ENCODE measurements at places on chromosomes 12 and 14. TPM values are rescaled to one million over a fixed set of nuclear protein-coding genes. Genes with fewer than 3 reads are reported as not detected.

- DNase-seq, result no peak
Observed at GRCh38 chr12:11861864-11862600, 208.7 kb upstream of the BCL2L14 start.

GRCh38 chr12:132904718-132905328, 17.4 kb upstream of the CHFR start:
- DNase-seq, result no peak

NTS gene
- not detected for total RNA-seq

GRCh38 chr12:23950775-23951451, 1.4 kb upstream of the SOX5 start:
- DNase-seq, result no peak

DNA sequence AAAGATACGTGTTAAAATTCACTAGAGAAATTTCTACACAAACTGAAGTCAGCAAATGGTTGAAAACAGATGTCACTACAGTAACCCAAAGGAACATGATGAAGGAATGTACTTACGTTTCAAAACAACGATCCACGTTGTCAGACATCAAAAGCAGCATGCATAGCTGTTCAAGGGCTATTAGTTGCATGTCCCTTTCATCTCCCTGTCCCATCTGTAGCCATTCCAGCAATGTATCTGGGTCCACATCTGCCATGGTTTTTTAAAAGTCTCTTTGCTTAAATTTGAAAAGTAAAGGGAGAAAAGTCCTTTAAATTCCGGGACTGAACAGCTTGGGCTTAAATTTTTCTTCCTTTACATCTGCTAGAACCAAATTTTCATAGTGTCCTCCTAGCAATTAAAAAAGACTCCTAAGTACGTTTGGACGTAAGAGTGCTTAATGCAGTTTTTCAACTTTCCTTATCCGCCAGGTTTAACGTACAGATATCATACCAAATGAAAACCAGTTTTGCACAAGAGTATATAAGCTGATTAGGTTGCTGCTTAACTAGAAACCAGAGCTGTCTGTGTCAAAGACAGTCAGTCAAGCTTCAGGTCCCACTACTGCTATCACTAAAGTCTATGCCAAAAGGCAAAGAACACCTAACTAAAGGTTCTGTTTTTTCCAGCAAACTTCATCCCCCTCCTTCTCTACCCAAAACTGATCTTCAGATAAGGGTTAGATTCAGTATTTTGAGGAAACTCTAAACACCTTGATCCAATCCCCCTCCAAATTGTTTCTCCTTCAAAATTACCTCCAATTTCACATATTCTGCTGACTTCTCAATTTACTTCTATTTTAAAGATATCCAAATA, 1.7 kb downstream of the HECTD1 start:
- DNase-seq, result no peak

DNA sequence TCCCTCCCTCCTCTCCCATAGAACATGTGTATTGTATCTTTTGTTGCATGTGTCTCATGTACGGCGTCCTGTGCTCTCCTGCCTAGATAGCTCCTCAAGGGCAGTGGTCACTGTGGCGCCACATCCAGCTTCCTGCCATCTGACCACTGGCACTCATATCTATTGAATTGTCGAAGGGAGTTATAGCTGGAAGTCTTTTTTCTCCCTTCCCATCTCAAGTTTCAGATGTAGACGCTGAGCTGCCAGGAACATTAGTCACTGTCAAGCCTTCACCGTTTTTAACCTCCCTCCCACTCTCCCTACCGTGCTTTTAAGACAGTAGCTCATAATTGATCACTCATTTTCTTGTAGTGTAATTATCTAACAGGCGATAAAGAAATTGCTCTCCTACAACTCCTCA, 33.0 kb downstream of the MTHFD1 start:
- DNase-seq, result no peak

HOXC13 gene
- total RNA-seq, result 0.83 TPM

FGF23 gene
- total RNA-seq, result not detected

- no peak for DNase-seq
Observed at GRCh38 chr14:65940056-65940735, 527.7 kb downstream of the FUT8 start.

- DNase-seq, result no peak
Observed at GRCh38 chr14:71235875-71236274, 328.6 kb downstream of the PCNX1 start.

DNA sequence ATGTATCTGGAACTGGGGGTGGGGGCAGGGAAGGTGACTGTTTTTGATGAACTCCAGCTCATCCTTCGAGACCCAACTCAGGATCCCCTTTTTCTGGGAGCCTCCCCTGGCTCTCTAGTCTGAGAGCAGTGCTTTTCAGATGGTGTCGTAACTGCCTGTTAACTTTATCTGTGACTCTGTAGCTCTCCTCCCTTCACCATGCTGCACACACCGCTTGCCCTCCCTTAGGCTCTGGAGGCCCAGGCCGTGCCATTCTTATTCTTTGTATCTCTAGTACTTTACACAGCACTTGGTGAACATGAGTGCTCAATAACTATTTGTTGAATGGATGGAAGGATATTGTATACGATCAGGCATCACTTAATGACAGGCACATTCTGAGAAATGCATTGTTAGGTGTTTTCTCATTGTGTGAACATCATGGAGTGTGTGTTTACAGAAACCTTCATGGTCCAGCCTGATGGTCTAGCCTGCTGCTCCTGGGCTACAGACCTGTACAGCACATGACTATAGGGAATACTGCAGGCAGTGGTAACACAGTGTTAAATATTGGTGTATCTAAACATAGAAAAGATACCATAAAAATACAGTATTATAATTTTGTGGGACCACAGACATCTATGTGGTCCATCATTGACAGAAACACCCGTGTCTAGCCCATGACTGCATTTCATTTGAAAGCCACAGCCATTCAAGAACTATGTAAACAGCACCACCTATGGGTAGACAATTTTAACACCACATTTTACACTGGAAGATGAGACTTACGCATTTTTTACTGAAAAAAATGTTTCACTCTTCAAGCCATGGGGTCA, 91.8 kb downstream of the EML1 start:
- DNase-seq, result no peak

GRCh38 chr14:98826618-98827017, 445.4 kb downstream of the BCL11B start:
- no peak for DNase-seq

GRCh38 chr12:23895792-23896218, 53.7 kb downstream of the SOX5 start:
- no peak for DNase-seq

DNA sequence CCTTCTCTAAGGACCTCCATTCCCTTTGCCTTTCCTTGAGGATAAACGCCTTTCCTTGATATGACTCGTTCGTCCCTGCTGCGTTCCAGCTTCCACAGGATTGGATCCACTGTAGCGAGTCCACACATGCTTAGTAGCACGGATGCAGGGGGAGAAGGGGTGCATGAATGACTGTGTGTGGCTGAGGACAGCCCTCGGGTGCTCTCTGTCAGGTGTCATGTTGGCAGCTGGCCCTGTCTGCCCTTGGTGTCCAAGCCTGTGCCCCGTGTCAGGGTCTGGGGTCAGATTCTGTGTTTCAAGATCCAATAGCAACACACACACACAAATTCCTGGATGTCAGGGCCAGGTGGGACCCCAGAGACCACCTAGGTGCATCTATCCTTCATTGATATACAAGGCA, 17.5 kb upstream of the KRT80 start:
- no peak for DNase-seq

DNA sequence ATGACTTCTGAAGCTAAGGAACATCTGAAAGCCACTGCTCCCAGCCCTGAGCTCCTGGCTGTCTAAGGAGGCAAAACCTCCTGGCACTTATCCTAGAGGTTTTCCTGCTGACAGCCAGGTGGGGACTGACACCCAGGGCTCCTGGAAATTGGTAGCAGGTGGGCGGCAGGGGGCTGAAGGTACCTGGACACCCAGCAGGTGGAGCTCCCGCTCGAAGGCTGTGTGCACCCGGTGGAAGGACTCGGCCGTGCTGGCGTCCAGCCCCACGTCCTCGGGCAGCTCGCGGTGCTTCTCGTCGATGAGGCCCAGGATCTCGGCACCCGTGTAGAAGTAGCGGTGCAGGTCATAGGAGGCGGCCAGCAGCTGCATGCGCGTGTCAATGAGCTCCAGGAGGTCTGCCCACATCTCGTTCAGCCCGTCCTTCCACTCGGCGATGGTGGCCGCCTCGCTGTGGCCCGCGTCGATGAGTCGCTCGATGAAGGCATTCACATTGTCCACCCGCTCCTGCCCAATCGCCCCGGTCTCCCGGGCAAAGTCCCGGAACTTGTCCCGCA, 68.2 kb downstream of the PLEKHG3 start:
- DNase-seq, result no peak

GPR84 gene
- total RNA-seq, result not detected

IL31 gene
- total RNA-seq, result not detected

MYL2 gene
- not detected for total RNA-seq

DNA sequence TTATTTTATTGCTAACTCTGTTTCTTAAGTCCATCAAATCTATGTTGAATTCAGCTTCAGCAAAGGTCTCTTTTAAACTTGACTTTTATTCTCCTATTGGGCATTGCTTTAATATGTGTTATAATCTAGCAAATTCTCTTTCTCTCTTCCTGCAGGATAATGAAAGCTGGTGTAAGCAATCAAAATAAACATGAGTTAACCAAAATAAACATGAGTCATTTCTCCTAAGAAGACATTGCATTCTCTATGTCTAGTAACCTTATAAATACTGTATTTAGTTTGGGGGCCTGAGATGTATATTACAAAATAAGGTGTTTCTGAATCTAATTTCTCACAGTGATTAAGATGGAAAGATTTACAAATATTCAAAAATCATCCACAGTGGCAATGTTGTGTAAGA, 739.1 kb upstream of the ATXN7L3B start:
- DNase-seq, result no peak

GRCh38 chr12:19856389-19856788, 417.1 kb downstream of the AEBP2 start:
- no peak for DNase-seq

DNA sequence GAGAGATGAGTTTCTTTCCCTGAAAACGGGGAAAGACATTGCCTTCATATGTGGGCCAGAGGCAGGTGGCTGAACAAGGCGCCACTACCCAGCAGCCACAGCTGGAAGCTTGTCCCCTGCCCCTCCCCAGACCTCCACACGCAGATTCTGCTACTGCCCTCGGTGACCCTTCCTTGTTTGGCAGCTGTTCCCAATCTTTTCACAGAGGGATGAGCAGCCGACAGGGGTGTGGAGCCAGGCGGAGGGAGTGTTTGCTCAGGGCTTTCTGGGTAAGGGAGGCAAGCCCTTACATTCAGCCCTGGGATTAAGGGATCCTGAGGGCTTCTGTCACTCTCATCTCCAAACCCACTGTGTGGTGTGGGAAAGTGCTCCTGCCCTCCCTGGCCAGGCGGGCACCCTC, 4.5 kb upstream of the KRT4 start:
- DNase-seq, result no peak

- DNase-seq, result no peak
Observed at GRCh38 chr12:45974883-45975282, 15.5 kb downstream of the SCAF11 start.

DNA sequence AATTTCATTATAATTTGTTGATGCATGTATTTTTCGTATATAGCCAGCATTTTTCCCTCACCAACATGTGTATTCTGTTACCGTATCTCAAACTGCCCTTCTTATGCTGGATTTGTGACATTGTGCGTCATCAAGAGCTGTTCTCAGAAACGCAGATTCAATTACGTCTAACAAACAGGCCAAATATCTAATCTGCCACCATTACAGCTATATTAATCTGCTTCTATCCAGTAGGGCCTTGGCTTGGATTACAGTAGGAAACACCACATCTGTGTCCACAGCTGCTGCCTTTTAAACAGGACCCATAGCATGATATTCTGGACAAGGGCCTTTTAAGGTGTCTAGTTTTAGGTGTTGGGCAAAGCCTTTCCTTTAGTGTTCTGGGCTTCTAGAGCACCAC, 140.6 kb downstream of the PDE3A start:
- no peak for DNase-seq

- no peak for DNase-seq
Observed at GRCh38 chr14:88316521-88316920, 6.5 kb downstream of the KCNK10 start.

PARPBP gene
- 10.4 TPM for total RNA-seq

DNA sequence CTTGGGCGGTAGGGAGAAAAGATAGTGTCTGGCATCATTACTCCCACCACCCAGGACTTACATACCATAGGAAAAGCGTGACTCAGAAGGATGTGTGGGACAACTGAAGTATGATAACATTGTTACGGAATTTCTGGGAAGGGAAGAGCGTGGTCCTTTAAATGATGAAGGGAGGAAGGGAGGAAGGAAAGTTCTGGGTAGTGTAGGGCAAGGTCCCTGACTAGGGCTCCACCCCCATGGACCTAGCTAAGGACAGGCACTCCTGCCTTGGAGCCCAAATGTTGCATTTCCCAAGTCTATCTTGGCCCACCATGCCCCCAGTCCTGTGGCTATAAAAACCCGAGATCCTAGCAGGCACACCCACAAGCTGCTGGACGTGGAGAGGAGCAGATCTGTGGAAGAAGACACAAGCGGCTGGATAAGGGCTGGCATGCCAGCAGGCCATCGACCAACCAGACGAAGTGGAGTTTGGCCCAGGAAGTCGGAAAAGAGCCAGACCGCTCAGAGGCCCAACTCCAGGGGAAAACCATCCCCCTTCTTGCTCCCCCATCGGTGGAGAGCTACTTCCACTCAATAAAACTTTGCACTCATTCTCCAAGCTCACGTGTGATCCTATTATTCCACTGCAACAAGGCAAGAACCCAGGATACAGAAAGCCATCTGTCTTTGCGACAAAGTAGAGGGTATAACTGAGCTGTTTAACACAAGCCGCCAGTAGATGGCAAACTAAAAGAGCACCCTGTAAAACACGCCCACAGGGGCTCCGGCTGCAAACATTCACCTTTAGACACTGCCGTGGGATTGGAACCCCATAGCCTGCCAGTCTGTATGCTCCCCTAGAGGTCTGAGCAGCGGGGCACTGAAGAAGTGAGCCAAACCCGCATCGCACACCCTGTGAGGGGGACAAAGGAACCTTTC, 23.0 kb upstream of the RAB21 start:
- no peak for DNase-seq

- no peak for DNase-seq
Observed at GRCh38 chr12:19129486-19130223, at the start of gene PLEKHA5. Gene PLEKHA5 (plus strand): TSS chr12:19129733. CDS start chr12:19129800, 67 bp downstream.

DNA sequence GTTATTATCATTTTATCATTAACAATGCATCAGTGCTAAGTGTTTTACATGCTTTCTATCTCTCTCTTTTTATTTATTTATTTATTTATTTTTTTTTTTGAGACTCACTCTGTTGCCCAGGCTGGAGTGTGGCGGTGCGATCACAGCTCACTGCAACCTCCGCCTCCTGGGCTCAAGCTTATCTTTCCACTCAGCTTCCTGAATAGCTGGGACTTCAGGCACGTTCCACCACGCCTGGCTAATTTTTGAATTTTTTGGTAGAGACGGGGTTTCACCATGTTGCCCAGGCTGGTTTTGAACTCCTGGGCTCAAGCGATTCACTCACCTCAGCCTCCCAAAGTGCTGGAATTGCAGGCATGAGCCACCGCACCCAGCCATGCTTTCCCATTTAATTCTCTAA, 3.9 kb upstream of the BTG1 start:
- no peak for DNase-seq

All from esophagus squamous epithelium (tissue), 5 donors.